ENCODE measurements at places on chromosomes 16 and 17.

DNA sequence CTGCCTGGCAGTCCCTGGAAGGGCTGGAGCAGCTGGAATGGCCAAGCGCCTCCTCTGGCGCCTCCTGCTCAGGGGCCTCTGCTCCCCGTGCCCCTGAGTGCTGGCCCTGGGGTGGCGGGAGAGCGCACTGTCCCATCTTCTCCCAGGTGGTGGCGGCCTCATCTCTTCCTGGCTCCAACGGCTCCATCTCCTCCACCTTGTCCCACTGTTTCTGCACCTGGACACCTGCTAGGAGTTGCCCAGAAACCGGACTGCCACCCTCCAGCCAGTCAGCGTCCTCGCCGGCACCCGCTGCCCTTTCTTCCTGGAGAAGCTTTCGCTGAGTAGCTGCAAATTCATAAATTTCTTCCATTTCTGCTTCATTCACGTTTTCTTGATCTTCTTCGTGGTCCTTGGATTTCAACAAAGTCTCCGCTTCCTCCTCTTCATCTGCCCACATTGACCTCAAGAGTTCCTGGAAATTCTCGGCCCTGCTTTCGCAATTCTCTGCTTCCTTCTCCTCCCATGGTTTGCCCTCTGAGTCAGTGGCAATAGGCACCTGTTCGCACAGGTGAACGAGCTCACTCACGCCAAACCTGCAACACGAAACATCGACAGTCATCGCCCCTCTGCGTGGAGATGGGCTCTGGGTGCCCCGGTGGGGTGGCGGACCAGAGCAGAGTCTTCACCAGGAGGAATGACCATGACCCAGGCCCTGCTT, 13.7 kb upstream of the NLRC3 start:
- no peak overlapping the region for H3K27ac ChIP-seq
- H3K4me3 ChIP-seq = no peak overlapping the region
- H3K4me1 ChIP-seq = no peaks in the 10 kb centered on the region
- no peaks in the 10 kb centered on the region for H3K27me3 ChIP-seq

- no peaks in the 10 kb centered on the region for H3K27me3 ChIP-seq
- no peak for DNase-seq
- no peak overlapping the region for H3K27ac ChIP-seq
- no peaks in the 10 kb centered on the region for H3K4me1 ChIP-seq
- peaks cover 47% of the 10 kb centered on the region for H3K36me3 ChIP-seq
Measured at GRCh38 chr17:75498726-75499213, 16.6 kb downstream of the CASKIN2 start.

- H3K27ac ChIP-seq = no peak overlapping the region
- peaks cover 11% of the 10 kb centered on the region for H3K4me1 ChIP-seq
- no peak overlapping the region for H3K4me3 ChIP-seq
- H3K36me3 ChIP-seq = no peaks in the 10 kb centered on the region
- peaks cover 28% of the 10 kb centered on the region for H3K27me3 ChIP-seq
Measured at GRCh38 chr17:58758890-58759289, 3.2 kb downstream of the PPM1E start.

- no peak within 1 kb of the TSS for H3K27ac ChIP-seq
- H3K36me3 ChIP-seq = no peaks in the 10 kb centered on the region
- H3K4me3 ChIP-seq = no peak within 1 kb of the TSS
- H3K4me1 ChIP-seq = peaks cover 3% of the 10 kb centered on the region
- no peaks in the 10 kb centered on the region for H3K27me3 ChIP-seq
Measured at GRCh38 chr16:57694725-57695679, at the start of gene DRC7. Gene DRC7, plus strand, starts transcription at chr16:57694806. Its CDS starts 3,144 bp downstream, at chr16:57697950.

GRCh38 chr17:55735731-55736405, 13.2 kb upstream of the TMEM100 start:
- DNase-seq = no peak
- no peaks in the 10 kb centered on the region for H3K36me3 ChIP-seq
- no peak overlapping the region for H3K27ac ChIP-seq

DNA sequence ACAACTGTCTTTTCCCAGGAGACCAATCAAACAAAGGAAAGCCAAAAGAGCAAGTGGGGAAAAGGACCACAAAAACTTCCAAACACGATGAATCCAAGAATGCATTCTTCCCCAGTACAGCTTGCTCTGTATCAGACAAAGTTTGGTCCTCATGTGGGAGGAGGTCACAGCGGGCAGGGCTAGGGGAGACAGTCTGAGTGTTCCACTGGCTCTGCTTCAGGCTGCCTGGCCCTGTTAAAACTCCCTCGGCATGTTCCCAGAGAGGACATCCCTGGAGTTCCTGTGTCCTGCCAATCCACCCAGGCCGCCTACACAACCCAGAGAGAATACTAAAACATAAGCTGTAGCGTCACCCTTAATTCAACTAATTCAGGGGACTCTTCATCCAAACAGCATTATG, 415.1 kb upstream of the DYNLRB2 start:
- no peaks in the 10 kb centered on the region for H3K36me3 ChIP-seq
- no peak for DNase-seq
- H3K4me1 ChIP-seq = no peaks in the 10 kb centered on the region
- H3K4me3 ChIP-seq = no peak overlapping the region
- no peaks in the 10 kb centered on the region for H3K27me3 ChIP-seq
- H3K27ac ChIP-seq = no peak overlapping the region

- H3K4me1 ChIP-seq = peaks cover 8% of the 10 kb centered on the region
- no peak for DNase-seq
- no peak overlapping the region for H3K4me3 ChIP-seq
- no peak overlapping the region for H3K27ac ChIP-seq
Measured at GRCh38 chr17:81160747-81161453, 4.4 kb upstream of the PVALEF start.

- no peaks in the 10 kb centered on the region for H3K4me1 ChIP-seq
- DNase-seq = no peak
- no peaks in the 10 kb centered on the region for H3K27me3 ChIP-seq
- no peak overlapping the region for H3K4me3 ChIP-seq
- no peaks in the 10 kb centered on the region for H3K36me3 ChIP-seq
Measured at GRCh38 chr16:87263418-87264052, 53.7 kb downstream of the C16orf95 start.

- no peak overlapping the region for H3K4me3 ChIP-seq
- no peak for DNase-seq
- H3K27me3 ChIP-seq = no peaks in the 10 kb centered on the region
- H3K36me3 ChIP-seq = no peaks in the 10 kb centered on the region
Measured at GRCh38 chr17:13569398-13570123, 32.2 kb downstream of the HS3ST3A1 start.

DNA sequence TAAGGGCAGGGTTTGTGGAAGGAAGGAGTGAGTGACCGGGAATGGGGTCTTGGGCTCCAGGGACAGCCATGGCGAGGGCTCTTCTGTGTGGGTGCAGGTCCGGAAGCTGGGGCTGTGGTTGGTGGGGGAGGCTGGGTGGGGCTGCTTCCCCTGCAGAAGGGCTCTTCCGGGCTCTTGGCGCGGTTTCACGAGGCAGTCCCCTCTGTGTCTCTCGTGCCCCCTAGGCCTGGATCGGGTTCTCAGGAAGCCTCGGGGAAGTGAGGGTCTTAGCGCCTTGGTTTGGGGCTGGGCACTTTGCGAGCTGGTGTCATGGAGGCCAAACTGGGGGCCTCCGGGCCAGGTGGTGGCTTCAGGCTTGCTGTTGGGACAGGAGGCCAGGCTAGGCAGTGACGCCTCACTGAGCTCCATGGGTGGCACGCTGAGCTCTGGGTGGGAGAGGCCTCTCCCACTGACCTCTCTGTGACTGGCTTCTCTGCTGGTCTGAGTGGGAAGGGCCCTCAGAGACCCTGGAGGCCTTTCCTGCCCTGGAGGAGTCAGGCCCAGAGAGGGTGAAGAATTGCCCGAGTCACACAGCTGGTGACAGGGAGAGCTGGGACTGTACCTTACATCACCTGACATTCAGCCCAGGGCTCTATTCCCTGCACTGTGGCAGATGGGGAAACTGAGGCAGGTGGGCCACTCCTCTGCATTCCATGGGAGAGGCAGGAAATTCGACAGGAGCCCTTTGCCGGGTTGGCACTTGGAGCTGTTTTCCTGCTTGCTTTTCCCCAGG, 8.2 kb downstream of the ADCY7 start:
- H3K4me3 ChIP-seq = peak overlapping the region; percentile 59
- H3K27me3 ChIP-seq = no peaks in the 10 kb centered on the region
- peaks cover 7% of the 10 kb centered on the region for H3K36me3 ChIP-seq
- H3K27ac ChIP-seq = peak overlapping the region; percentile 95
- peak; percentile 38 for DNase-seq
- H3K4me1 ChIP-seq = peaks cover 81% of the 10 kb centered on the region

- peak overlapping the region; percentile 74 for H3K4me3 ChIP-seq
- no peaks in the 10 kb centered on the region for H3K36me3 ChIP-seq
- peaks cover 72% of the 10 kb centered on the region for H3K4me1 ChIP-seq
- H3K27ac ChIP-seq = peak overlapping the region; percentile 80
- DNase-seq = no peak
- H3K27me3 ChIP-seq = no peaks in the 10 kb centered on the region
Measured at GRCh38 chr17:45314741-45315647, 1.8 kb downstream of the MAP3K14 start.
